CMK (cell line): ENCODE measurements at places on chromosomes 5 and 9.

DNA sequence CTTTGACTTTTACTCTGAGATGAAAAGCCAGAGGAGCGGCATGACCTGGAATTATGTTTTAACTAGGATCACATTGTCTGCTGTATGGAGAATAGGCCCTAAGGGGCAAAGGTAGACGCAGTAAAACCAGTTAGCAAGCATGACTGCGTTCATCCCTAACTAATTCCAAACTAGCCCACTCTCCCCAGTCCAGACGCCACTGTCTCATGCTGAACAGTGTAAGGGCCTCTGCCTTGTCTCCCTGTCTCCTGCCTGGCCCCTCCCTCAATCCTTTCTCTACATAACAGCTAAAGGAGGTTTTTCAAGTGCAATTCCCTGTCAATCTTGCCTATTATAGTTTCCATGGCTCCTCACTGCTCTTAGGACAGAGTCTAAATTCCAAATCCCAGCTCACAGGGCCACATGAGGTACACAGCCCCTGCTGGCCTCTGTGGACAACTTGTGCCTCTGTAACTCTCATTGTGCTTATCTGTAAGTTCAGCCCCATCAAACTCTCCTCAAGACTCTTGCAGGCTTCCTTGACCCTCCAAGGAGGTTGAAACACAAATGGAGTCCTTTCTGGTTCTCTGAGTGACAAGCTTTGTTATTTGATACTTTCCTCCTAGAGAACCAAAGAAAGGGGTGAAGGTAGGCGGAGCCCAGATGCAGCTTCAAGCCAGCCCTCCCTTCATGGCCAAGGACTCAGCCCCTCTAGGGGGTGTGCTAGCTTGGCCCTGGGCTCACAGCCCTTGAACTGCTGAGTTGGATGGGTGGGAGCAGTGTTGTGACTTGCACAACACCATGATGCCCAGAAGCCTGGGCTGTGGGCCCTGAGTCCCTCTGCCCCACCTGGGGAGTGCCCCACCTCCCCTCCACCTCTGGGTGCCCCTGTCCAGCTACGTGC, 16.0 kb upstream of the SLC22A4 start:
- no peak for DNase-seq

DNA sequence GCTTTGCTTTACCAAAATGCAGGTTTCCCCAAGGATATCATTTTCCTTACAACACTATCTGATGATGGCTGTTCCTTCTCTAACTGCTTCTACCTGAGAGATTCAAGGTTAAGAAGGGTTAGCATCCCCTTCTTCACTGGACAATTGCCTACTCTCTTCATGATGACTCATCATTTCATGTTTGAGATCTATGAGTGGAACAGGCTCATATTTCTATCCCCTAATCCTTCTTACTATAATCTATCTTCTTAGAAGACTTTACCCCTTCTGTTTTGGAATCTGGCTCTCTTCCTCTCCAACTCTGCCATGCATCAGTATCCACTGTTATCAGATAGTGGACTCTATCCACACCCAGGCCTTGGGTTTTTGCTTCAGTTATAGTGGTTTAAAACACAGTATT, 54.3 kb downstream of the NR3C1 start:
- no peak for DNase-seq

DNA sequence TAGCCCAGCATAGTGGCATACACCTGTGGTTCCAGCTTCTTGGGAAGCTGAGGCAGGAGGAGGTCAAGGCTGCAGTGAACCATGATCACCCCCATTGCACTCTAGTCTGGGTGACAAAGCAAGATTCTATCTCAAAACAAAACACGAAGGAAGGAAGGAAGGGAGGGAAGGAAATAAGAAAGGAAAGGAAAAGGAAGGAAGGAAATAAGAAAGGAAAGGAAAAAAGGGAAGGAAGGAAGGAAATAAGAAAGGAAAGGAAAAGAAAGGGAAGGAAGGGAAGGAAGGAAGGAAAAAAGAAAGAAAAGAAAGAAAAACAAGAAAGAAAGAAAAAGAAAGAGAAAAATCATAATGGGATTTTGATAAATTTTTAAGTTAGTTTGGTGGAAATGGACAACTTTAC, 3.1 kb upstream of the STX17 start:
- DNase-seq = no peak

DNA sequence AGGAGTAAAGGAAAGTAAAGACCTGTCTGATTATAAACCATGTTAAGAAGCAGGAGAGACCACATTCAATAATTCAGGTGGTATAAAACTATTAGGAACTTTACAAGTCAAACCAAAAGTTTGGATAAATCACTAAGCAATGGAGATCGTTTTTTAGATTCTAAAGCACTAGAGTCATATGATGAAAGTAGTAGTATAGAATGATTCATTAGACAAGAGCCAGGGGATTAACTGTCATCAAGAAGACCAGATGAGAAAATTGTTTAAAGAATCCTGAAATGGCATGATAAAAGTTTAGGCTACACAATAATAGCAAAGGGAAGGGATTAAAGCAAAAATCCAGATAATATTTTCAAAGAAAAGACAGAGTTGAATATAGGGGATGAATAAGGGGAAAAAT, 12.9 kb upstream of the CARNMT1 start:
- no peak for DNase-seq

GRCh38 chr9:130002320-130002719, 40.7 kb downstream of the FNBP1 start:
- DNase-seq = no peak

- DNase-seq = no peak
Measured at GRCh38 chr5:55645304-55645703, 66.8 kb downstream of the SLC38A9 start.

DNA sequence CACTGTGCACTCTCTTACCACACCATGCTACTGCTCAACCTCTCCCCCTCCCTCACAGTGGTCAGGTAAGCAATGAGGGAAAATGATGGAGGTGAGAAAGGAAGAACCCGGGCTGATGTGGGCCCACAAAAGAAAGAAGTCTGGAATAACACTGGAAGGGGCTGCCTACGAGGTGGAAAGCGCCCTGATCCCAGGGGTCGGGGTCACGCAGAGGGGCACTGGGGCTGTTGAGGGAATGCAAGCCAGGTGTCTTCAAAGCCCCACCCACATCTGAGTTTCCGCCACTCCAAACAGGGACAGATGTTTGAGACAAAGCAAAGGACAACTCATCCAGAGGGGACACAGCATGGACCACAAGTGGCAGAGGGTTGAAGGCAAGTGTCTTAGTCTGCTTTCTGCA, 4.2 kb downstream of the TNIP1 start:
- no peak for DNase-seq

DNA sequence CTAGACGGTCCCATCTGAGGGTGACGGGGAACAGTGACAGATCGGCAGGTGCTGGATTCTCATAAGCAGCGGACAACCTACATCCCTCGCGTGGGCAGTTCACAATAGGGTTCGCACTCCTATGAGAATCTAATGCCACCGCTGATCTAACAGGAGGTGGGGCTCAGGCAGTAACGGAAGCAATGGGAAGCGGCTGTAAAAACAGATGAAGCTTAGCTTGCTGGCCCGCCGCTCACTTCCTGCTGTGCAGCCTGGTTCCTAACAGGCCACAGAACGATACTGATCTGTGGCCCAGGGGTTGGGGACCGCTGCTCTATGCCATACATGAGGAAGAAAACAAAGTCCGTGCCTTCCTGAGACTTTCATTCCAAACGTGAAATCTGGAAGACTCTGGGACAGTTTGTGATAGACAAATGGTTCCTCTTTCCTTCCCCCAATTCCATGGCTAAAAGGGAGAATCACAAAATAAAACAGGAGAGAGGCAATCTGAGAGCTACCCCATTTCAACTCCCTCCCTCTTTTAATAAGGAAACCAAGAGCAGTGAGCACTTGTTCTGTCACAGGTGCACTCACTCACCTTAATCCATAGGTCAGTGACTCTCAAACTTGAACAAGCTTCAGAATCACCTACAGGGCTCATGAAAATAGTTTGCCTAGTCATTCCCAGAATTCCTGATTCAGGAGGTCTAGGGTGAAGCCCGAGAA, 12.1 kb downstream of the PDCL start:
- DNase-seq = peak; percentile 76

- no peak for DNase-seq
Measured at GRCh38 chr9:132645306-132645705, 24.5 kb downstream of the DDX31 start.

GRCh38 chr5:65055938-65056337, 287.2 kb downstream of the CWC27 start:
- DNase-seq = no peak

- no peak for DNase-seq
Measured at GRCh38 chr5:57313716-57314115, 139.9 kb downstream of the GPBP1 start.

GRCh38 chr5:74017786-74018211, 391.8 kb downstream of the ARHGEF28 start:
- no peak for DNase-seq

DNA sequence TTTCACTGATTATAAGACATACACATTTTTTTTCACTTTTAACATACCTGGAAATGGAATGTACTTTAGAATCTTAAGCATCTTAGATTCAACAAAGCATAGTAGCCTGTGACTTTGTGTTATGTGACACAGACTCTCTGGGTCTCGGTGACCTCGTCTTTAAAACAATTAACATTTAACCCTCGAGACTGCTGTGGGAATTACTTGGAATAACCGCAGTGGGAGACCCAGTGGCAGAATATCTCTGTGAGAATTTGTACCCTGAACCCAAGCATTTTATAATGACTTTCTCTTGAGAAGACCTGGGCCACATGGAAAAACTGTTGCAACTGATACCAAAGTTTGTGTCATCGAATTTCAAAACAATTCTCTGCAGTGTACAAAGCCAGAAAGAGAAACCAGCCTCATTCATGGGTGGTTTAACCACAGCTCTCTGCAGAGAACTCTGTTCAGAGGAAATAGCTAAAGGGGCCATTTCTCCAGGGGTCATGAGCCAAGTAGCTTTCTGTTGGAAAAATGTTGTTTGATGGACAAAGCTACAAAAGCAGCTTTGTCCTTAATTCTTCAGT, 10.0 kb upstream of the RETREG1 start:
- DNase-seq = no peak

GRCh38 chr9:113612828-113613227, 149.3 kb downstream of the RGS3 start:
- DNase-seq = no peak

DNA sequence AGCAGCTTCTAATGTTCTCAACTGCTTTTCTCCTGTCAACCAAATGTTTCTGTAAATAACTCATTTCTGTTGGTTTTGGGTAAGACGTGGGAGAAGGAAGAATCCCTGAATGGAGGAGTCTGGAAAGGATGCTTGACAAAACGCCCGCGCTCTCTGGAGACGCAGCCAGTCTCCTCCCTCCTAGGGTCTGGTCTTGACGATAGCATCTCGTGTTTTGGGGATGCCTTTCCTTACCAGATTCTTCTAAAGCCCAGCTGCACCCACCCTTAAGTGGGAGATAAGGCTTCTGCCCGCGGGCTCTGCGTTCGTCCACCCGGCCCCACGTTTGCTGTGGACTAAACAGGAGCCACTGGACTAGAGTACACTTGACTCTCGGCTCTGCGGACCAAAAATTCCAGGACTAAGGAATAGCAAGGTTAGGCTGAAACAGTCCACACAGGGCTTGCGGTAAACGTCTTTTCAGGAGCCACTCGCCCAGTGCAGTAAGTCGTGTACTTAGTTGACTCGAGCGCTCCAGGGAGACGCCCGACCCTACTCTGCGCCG, 491 bp upstream of the CTSL start:
- DNase-seq = no peak

DNA sequence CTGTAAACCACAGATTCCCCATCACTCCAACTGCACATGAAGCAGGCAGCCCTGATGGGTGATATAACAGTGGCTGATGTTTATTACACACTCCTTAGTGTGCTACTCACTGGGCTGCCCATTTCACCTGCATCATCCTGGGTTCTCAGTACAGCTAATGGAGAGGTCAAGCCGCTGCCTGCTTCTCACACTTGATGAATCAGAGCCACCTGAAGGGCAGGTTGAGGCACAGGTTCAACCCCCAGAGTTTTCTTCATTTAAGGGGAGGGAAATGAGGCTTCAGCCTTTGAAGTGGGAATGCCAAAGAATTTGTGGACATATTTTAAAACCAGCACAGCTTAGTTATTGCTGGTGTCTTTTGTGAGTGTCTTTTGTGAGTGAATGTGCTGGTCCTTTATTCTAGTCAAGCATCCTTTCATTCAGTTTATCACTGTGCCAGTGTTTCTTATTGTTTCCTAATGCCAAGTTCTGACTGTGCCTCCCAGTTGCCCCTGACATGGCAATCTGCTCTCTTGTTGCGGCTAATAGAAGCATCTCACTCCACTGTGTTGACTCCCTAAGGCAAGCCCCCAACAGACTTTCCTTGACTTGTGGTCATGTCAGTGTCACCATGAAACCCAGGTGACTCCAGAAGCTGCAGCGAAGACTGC, 109.2 kb downstream of the FBXL7 start:
- no peak for DNase-seq

DNA sequence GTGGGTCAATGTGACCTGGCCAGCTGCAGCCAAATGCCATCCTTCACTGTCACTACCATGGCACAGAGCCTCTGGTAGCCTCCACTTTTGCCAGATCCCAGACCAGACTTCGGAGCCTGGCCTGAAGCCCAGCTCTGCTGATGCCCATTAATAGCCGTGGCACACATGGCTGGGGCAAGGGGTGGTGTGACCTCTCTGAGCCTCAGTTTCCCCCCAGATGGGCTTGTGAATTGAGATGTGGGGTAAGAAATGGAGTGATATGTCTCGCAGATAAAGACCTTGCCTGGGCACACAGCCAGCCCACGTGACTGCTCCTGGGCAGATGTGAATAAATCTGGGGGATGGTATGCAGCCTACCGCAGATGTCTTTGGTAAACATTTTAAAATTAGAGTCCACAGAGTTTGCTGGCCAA, 13.9 kb downstream of the SUSD3 start:
- no peak for DNase-seq

DNA sequence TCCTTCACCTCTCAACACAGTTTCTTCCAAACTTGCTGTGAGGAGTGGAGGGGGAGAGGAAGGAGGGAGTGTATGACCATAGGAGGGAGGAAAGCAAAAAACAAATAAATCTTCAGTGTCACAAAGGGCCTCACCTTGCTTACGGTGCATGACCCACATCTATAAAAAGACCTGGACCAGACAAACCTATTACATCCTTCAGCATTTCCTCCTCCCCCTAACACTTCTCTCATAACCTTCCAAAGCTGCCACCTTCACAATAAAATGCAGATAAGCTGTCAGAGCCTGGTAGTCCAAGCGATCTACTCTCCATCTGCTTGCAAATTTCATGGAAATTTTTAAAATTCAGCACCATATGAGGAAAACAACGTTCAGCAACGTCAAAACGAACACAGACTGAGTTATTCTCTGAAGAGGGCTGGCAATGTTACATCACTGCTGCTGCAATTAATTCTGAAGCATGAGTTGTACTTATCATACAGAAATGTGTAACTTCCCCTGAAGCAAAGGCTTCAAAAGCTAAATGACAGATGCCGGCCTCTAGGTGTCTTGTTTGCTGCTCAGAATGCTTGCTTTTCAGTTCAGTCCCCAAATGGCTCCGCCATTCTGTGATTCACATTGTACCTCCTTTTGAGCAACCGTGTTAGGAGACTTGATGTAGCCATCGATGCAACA, 62.9 kb downstream of the EFNA5 start:
- DNase-seq = no peak

- no peak for DNase-seq
Measured at GRCh38 chr5:178548746-178549145, 41.4 kb downstream of the COL23A1 start.

- DNase-seq = peak; percentile 45
Measured at GRCh38 chr5:616484-617039, 4.4 kb downstream of the CEP72 start.

- no peak for DNase-seq
Measured at GRCh38 chr5:143426437-143426991, 23.0 kb upstream of the NR3C1 start.

GRCh38 chr9:79015951-79016350, 555.8 kb upstream of the TLE4 start:
- no peak for DNase-seq
